ENCODE measurements at places on chromosomes 6 and 20.

DNA sequence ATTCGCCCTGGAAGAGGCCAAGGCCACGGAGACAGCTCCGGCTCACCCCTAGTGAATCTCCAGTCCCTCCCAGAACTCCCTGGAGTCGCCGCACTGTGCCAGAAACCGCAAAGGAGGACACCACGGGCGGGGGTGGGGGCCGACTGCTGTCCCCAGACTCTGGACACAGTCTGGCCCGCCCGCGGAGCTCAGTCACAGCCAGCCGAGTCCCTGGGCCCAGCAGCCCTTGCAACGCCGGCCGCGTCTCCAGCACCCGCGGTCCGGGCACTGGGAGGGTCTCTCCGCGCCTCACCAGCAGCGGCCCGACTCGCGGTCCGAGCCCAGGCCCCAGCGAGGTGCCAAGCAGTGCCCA, 518 bp downstream of the PEX6 start:
- DNase-seq: no peak

- no peak for DNase-seq
Observed at GRCh38 chr6:166648846-166649245, 21.8 kb upstream of the RPS6KA2 start.

- DNase-seq: no peak
Observed at GRCh38 chr20:36352843-36353553, 46.9 kb downstream of the DLGAP4 start.

DNA sequence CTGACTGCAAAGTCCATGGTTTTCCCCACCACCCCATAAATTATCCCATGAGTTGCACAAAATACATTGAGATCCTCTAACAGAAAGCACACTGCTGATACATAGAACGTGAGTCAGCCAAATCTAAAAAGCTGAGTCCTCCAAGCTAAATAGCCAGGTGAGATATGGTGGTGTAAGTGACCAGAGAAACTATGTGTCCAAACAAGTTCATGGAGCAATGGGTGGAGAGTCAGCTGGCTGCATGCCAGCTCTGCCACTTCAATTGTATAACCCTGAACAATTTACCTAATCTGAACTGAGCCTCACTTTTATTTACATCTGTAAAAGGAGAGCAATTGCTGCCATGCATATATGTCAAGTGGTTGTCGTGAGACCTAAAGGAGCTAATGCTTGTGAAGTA, 9.7 kb downstream of the SNAP25 start:
- no peak for DNase-seq

DNA sequence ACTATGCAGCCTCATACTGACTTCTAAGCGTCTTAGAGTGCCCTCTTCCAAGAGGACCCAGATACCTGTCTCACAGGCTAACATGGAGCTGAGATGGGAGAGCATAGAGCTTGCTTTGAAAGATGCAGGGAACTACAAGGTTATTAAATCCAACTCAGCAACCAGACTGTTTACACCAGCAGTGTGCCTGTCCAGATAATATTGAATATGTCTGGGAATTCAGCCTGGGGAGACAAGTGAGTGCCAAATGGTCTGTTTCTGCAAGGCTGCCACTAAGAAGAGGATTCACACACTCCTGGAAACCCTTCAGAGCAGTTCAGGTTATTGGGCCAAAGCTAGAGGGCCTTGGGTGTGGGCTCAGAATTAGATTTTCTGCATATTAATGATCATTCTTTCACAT, 547.8 kb downstream of the PTPRT start:
- DNase-seq: no peak

GRCh38 chr6:137471986-137472385, 22.2 kb downstream of the OLIG3 start:
- no peak for DNase-seq

- no peak for DNase-seq
Observed at GRCh38 chr20:49765413-49765736, 47.3 kb upstream of the SLC9A8 start.
